ENCODE measurements at places on chromosomes 11 and 22. TPM values are rescaled to one million over a fixed set of nuclear protein-coding genes. Genes with fewer than 3 reads are reported as not detected.

NOL12 gene
- 38.3 TPM for polyA plus RNA-seq

CNIH2 gene
- polyA plus RNA-seq = not detected

H19 gene
- polyA plus RNA-seq = not detected

OR2AT4 gene
- polyA plus RNA-seq = not detected

TMEM191B gene
- 1.9 TPM for polyA plus RNA-seq

KRTAP5-2 gene
- 0.46 TPM for polyA plus RNA-seq

ADAMTS8 gene
- polyA plus RNA-seq = not detected

TRIOBP gene
- polyA plus RNA-seq = 13.6 TPM

PLEKHA7 gene
- polyA plus RNA-seq = 4.1 TPM

ARL14EP gene
- 85.9 TPM for polyA plus RNA-seq

ACCS gene
- polyA plus RNA-seq = 0.60 TPM

VSIG10L2 gene
- not detected for polyA plus RNA-seq

Data from CD8-positive, alpha-beta memory T cell (primary cell).